ENCODE measurements at places on chromosomes 2 and 18.

GRCh38 chr2:127597984-127598380, 48.0 kb upstream of the GPR17 start:
- no peak for DNase-seq

- DNase-seq = no peak
Measured at GRCh38 chr2:195468771-195469170, 188.3 kb upstream of the SLC39A10 start.

DNA sequence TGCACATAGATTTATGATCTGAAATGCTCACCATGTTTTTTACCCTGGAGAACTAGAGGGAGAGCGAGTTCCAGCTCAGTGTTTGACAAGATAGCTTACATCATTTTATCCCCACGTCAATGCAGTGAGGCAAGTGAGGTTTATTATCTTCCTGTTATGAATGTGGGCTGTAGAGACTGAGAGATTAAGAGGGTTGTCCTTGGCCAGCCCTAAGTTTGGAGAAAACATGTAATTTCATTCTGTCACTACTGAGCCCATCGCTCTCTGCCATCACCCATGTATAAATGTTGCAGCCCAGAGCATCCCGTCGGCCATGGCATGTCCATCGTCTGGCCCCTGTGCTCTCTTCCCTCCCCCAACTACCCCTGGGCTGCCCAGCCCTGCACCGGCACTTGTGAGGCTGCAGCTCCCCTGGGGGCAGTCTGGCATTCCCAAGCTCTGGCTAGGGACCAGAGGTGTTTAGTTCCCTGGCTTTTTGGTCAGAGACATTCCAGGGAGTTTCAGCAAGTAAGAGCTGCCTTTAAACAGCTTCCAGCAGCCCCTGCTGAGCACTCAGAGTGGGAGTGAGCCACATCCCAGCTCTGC, 136.7 kb downstream of the ANTXR1 start:
- no peak for DNase-seq

DNA sequence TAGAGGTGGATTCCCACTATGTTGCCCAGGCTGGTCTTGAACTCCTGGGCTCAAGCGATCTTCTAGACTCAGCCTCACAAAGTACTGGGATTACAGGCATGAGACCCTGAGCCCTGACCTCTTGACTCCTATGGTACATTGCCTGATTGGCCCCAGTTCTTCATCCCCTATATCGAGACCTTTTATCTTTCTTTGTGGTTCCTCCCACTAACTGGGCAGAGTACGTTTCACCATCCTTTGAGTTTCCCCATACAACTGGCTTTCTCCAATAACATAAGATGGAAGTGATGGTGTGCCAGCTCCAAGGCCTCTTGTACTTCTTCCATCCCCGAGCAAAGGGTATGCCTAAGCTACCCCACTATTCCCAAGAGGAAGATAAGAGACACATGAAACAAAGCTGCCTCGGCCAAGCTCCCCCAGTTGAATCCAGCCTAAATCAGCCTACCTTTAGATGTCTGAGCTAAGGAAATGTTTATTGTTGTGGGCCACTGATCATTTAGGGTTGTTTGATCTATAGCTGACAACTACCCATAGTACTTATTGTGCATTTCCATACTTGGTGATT, 8.3 kb upstream of the TMEM247 start:
- DNase-seq = no peak

All from Panc1 (cell line).